ENCODE measurements at places on chromosomes 4 and X. TPM values are rescaled to one million over a fixed set of nuclear protein-coding genes. Genes with fewer than 3 reads are reported as not detected.

F9 gene
- not detected for total RNA-seq

- peak; percentile 63 for DNase-seq
Observed at GRCh38 chrX:47643926-47644325, 6.4 kb downstream of the ELK1 start.

GRCh38 chr4:188198982-188199792 is 59.9 kb downstream of the TRIML1 start:
- DNase-seq = no peak

TCEAL5 gene
- not detected for total RNA-seq

GRCh38 chrX:109519001-109519400 is 17.6 kb upstream of the NXT2 start:
- DNase-seq = no peak

- DNase-seq = no peak
Observed at GRCh38 chr4:100369871-100370270, 148.0 kb downstream of the EMCN start.

LNX1 gene
- total RNA-seq = 10.1 TPM

DNA sequence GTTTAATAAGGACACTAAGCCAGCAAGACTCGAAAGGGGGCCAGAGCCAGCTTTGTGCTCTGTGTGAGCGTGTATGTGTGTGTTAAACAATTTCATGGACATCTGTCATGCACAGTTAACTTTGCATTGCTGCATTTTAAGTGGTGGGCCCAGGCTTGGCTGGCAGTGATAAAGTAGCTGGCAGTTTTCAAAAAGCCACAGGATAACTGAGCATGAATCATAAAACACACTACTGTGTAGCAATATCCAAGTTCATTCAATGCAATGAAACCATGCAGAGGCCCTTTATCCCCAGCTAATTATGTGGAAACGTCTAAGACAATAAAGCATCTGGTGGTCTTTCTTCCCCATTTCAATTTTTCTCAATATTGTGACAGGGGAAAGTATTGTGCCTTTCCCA is 132.9 kb downstream of the NKX6-1 start:
- DNase-seq = no peak

GRCh38 chr4:67465032-67465762 is 80.1 kb downstream of the CENPC start:
- no peak for DNase-seq

- DNase-seq = no peak
Observed at GRCh38 chrX:55818673-55819375, 101.3 kb downstream of the RRAGB start.

ANOS1 gene
- total RNA-seq = 0.22 TPM

DNA sequence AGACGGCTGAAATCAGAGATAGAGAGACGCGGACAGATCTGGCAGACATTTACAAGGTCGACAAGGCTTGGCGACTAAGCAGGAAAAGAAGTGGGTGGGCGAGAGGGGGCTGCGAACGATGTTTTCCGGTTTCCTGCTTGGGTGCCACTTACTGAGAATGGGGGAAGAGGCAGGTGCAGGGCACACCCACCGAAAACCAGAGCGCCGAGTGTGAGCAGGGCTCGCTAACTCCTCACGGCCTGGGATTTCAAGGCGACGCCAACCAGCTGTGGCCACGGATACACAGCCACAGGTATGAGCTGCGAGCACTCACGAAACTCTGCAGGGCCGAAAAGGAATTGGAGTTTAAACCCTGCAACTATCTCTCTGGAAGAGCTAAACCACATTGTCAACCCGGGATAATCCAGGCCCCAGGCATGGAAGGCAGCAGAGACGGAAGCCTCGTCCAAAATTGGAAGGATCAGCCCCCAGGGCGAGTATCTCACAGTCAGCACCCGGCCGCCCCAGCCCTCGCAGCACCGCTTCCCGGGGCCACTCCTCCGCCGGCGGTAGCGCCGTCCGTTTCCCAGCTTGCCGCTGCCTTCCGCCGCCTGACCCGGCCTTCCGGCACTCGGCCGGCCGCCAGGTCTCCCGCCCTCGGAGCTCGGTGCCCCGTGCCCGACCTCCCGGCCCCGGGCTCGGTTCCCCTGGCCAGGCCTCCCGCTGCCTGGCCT is 778 bp downstream of the CASP3 start:
- DNase-seq = peak; percentile 74

DNA sequence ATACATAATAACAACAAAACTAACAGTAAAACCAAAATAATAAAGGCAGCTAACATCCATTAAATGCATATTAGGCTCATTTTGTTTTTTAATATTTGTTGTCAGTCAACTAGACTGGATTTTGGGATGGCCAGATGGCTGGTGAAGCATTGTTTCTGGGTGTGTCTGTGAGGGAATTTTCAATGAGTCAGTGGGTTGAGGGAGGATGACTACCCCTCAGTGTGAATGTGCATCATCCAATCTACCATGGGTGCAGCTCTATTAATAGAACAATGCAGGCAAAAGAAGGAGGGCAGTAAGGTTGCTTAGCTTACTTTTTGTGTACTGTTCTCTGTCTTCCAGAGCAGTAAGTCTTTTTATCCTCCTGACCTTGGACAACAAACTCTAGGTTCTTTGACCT is 484.2 kb upstream of the HS3ST1 start:
- no peak for DNase-seq

DNA sequence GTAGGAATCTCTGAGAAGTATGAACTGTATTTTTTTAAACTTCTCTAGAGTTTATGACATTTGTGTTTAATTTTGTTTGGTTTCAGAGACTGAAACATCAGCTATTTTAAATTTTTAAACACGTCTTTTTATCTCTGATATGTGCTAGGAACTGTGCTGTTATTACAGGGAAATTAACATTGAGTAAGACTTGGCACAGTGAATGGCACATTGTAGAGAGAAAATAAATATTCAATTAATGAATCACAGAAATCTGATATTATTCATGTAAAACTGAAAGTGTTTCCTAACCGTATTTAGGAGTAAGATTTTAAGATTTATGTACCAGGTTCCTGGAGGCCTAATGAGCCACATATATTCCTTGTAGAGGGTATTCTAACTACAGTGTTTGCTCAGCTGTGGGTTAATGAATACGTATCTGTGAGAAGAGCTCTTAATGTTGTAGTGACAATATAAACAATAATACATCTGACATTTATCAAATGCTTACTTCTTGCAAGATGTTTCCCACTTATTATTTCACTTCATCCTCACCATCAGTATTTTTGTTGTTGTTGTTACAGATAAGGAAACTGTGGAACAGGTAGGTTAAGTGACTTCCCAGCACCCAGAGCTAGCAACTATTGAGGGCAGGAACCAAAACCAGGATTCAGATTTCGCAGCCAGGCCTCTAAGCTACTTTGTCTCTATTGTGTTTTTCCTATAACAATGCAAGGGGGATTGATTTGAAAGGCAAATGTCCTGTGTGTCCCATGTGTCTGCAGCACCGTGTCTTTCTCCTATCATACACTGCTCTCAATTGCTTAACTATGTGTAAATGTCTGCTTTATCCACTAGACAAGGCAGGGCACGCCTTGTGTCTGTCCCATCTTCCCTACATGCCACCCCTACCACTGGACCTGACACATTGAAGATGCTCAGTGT is 121.1 kb upstream of the FAM9C start:
- DNase-seq = peak; percentile 14

NPY2R gene
- not detected for total RNA-seq

DNA sequence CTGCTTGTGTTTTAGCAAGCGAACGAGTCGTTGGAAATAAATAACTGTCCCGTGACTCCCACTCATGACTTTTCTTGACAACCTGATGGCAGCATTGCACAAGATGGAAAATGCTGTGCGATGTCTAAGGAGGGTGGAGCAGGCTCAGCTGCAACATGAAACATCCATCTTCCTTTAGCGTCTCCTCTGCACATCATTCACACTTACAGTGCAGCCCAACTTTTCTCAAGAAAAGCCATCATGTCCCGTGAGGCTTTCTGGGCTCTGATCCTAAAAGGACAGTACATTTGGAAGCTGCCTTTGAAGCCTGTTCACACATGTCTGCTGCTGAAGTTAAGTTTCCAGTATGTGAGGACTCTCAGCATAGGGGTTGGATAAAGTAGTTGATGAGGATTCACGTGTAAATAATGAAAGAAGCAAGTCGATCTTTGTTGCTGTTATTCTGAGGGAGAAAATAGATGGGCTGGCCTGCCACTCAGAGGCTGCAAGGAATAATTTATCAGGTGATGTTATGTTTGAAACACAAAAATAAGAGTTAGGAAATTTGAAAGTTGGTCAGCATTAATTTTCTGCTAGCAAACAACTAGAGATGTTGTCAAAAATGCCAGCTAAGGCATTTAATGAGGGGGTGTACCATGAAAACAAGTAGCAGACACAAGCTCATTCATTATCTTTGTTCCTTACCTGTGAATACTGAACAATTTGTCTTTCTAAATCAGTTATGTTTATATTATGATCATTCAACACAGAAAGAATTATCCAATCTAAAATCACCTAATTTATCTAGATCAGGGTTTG is 328.7 kb upstream of the ZFP42 start:
- no peak for DNase-seq

DNA sequence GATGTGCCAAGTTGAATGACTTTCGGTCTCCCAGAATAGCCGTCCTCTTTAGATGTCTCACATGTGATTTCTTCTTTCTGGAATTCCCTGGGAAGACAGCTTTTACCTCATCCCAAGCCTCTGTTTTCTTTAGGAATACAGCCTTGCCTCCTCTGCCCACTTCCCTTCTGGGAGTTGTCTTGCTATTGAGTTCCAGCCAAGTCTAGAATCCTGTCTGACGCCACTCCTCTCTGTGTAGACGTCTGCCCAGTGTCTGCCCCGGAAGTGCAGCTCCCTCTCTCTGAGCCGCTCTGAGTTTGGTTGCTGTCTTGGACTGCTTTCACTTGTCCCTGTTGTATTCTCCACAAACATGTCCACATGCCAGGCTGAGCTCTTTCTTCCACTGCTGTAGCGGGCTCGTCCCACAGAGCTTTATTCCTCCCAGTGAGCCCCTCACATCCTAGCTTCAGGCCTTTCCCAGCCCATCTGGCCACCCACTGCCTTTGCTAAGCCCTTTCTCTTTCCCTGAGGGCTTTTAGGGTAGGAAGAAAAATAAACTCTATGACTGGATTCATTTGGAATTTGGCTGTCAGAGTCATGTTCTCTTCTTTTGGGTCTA is 9.0 kb upstream of the IGFBP7 start:
- no peak for DNase-seq

- peak; percentile 52 for DNase-seq
Observed at GRCh38 chr4:67549123-67549522, 3.8 kb upstream of the CENPC start.

DNA sequence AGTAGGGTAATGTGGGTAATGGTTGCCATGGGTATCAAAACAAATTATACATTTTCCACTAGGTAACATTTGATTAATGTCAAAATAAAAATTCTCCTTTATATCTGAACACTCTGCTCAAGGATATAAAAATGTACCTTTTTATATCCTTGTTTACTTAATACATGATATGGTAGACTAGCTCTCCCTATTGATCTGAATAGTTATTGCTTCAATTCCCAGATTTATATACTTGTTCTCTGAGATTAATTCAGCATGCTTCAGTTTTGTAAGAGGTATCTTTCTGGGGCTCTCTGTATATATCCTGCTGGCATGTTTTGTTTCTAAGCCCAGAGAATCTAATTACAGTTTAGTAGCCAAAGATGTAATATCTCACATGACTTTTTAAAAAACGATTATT is 169.7 kb downstream of the NPNT start:
- peak; percentile 23 for DNase-seq

- DNase-seq = no peak
Observed at GRCh38 chr4:69467797-69468196, 27.9 kb downstream of the UGT2B4 start.

GRCh38 chr4:140315438-140315837 is 58.0 kb upstream of the SCOC start:
- DNase-seq = no peak

PLXNB3 gene
- 2.4 TPM for total RNA-seq

FAM199X gene
- total RNA-seq = 19.6 TPM

DNA sequence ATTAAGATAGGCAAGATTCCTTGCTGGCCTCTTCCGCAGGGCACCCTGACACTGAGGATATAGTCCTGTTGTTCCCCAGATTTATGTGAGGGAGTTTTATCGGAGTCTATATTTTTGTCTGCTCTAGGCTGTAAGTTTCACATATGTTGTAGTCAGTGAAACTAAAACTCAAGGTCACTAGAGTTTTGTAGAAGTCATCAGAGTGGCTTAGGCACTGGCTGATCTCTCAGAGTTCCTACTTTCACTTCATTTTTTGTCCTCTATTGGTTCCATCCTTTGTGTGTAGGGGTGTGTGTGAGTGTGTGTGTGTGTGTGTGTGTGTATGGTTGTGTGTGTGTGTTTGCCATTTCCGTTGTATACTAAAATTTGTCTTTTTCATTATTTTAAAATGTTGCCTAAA is 577.5 kb downstream of the IQCM start:
- no peak for DNase-seq

GRCh38 chrX:39645178-39645895 is 452.4 kb downstream of the BCOR start:
- peak; percentile 20 for DNase-seq

- DNase-seq = no peak
Observed at GRCh38 chrX:110477593-110478228, 119.1 kb downstream of the RTL9 start.

GRCh38 chr4:150224896-150225591 is 146.8 kb downstream of the DCLK2 start:
- peak; percentile 78 for DNase-seq

TCEAL6 gene
- total RNA-seq = not detected

GRCh38 chr4:158333820-158334219 is 123.5 kb downstream of the TMEM144 start:
- no peak for DNase-seq

SNCA gene
- total RNA-seq = 148 TPM

SLITRK2 gene
- not detected for total RNA-seq

DNA sequence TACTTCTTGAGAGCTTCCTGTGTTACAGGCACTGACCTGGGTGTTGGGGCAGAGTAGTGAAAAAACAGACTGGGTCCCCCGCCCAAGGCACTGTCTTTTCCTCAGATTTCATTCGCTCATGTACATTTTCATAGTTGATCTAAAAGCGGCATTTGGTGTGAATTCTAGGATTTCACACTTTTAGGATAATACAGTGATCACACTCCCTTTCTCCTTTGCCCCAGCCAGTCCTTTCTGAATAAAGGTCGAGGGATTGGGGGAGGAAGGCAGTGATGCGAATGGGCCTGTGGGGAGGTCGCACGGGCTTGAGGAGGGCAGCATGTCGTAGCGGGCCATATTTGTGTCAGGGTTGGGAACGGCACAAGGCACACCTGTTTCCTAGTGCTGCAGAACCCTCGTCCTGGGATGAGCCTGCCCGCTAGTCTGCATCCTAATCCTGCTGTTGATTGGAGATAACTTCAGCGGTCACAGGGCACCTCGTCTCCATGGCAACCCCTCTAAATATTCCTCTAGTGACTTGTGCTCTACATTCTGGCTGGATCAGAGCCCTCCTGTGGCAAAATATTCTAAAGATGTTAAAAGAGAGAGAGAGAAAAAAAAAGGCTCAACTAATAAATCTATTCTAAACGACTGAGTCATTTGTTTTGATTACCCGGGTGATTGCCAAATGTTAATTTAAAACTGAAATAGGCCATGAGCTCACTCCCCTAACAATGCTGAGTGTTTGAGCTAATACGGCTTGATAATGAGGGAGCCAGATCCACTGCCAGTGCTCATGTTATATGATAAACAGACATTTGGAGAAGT is 21.8 kb downstream of the FHL1 start:
- peak; percentile 98 for DNase-seq
